ENCODE measurements at places on chromosomes 11 and 22. TPM values are rescaled to one million over a fixed set of nuclear protein-coding genes. Genes with fewer than 3 reads are reported as not detected.

- H3K27me3 ChIP-seq, result no peaks in the 10 kb centered on the region
- H3K36me3 ChIP-seq, result peaks cover 4% of the 10 kb centered on the region
- no peak for DNase-seq
- H3K27ac ChIP-seq, result no peak overlapping the region
These were observed 37.0 kb downstream of the BCL2L13 start for GRCh38 chr22:17675584-17675983.

- H3K36me3 ChIP-seq, result no peaks in the 10 kb centered on the region
- H3K4me3 ChIP-seq, result no peak overlapping the region
- peaks cover 17% of the 10 kb centered on the region for H3K27me3 ChIP-seq
- H3K4me1 ChIP-seq, result no peaks in the 10 kb centered on the region
These were observed 134.0 kb downstream of the HIPK3 start for GRCh38 chr11:33390944-33391892.

GRCh38 chr11:27209562-27210005 is 153.4 kb downstream of the CCDC34 start:
- no peaks in the 10 kb centered on the region for H3K27me3 ChIP-seq
- peak overlapping the region; percentile 29 for H3K27ac ChIP-seq
- no peaks in the 10 kb centered on the region for H3K36me3 ChIP-seq
- DNase-seq, result peak; percentile 48

DNA sequence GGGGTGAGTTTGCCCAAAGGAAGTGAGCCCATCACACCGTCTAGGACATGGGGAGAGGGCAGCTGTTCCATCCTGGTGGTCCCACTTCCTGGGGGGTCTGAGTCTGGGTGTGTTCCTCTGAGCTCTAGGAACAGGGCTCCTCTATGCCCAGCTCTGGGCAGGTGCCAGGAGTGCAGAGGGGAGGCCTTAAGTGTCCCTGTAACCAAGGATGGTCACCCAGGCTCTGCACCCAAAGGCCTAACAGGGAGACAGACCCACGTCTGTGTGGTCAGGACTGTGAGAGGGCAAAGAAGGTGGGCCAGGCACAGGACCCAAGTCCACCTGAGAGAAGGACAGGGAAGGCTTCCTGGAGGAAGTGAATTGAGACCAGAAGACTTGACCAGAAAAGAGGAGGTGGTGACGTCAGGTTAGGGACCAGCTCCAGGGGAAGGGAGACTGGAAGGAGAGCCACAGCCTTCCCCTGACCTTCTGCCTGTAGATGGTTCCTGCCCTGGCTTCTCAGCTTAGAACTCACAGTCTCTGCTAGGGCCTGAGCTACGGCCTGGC is 11.3 kb upstream of the TCF20 start:
- peaks cover 15% of the 10 kb centered on the region for H3K4me1 ChIP-seq
- no peaks in the 10 kb centered on the region for H3K36me3 ChIP-seq
- H3K4me3 ChIP-seq, result no peak overlapping the region

- H3K27ac ChIP-seq, result peak overlapping the region; percentile 33
- no peak for DNase-seq
- no peaks in the 10 kb centered on the region for H3K36me3 ChIP-seq
- H3K4me3 ChIP-seq, result no peak overlapping the region
These were observed 85.0 kb downstream of the CELSR1 start for GRCh38 chr22:46452195-46453005.

GRCh38 chr11:110199184-110199981 is 97.0 kb downstream of the RDX start:
- H3K4me1 ChIP-seq, result no peaks in the 10 kb centered on the region
- H3K27ac ChIP-seq, result no peak overlapping the region
- H3K27me3 ChIP-seq, result no peaks in the 10 kb centered on the region
- H3K36me3 ChIP-seq, result no peaks in the 10 kb centered on the region

- H3K4me1 ChIP-seq, result peaks cover 61% of the 10 kb centered on the region
- H3K36me3 ChIP-seq, result peaks cover 3% of the 10 kb centered on the region
- H3K27ac ChIP-seq, result peak overlapping the region; percentile 38
- no peak overlapping the region for H3K4me3 ChIP-seq
- H3K27me3 ChIP-seq, result no peaks in the 10 kb centered on the region
- DNase-seq, result peak; percentile 70
These were observed 22.8 kb downstream of the ARRB1 start for GRCh38 chr11:75328426-75329277.

GRCh38 chr22:21632237-21632895 is at the start of gene CCDC116:
CCDC116 (plus strand) TSS chr22:21632760; CDS start chr22:21633182, 422 bp downstream.
- H3K4me3 ChIP-seq, result no peak within 1 kb of the TSS
- no peak for DNase-seq
- H3K27me3 ChIP-seq, result no peaks in the 10 kb centered on the region

DNA sequence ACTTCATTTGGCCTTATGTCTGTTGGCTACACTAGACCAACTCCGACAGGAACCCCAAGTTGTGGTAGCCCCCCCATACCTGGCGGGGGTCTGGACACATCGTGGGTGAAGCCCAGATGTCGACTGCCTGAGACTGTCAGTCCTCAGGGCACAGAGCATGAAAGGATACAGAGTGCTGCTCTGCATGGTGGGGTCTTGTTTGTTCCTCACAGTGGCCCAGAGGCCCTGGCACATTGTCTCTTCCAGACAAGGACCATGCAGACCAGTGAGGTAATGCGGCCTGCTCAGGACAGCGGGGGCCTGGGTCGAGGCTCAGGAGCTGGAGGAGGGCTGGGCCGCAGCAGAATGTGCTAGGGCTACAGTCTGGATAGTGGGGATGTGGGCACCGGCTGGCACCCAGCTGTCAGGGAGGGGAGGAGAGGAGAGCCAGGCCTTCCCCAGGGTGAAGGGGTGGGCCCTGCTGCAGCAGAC is 14.6 kb downstream of the CAPN5 start:
- H3K27ac ChIP-seq, result no peak overlapping the region
- H3K4me3 ChIP-seq, result no peak overlapping the region
- H3K36me3 ChIP-seq, result no peaks in the 10 kb centered on the region
- H3K4me1 ChIP-seq, result peaks cover 16% of the 10 kb centered on the region
- H3K27me3 ChIP-seq, result no peaks in the 10 kb centered on the region
- no peak for DNase-seq

Gene HEPHL1
- not detected for total RNA-seq

Gene MRGPRX3
- not detected for total RNA-seq

Gene CHRM1
- not detected for total RNA-seq

Gene SOX10
- total RNA-seq, result 1.2 TPM

Gene MOGAT2
- total RNA-seq, result not detected

Gene TNNI2
- not detected for total RNA-seq

Gene SYT7
- total RNA-seq, result 18.9 TPM

Data from left ventricle myocardium inferior (tissue), 1 donor.